ENCODE measurements at places on chromosomes 7 and 10. TPM values are rescaled to one million over a fixed set of nuclear protein-coding genes. Genes with fewer than 3 reads are reported as not detected.

Gene SPDYE16
- total RNA-seq, result not detected

Gene DNAJC12
- 21.9 TPM for total RNA-seq

Gene MYPN
- total RNA-seq, result 0.13 TPM

Gene FLNC
- 98.9 TPM for total RNA-seq

Gene SLC18A3
- total RNA-seq, result not detected

Gene PNLIPRP2
- not detected for total RNA-seq

Measured in epithelial cell of alveolus of lung (primary cell).